G401 (cell line): ENCODE measurements at places on chromosomes 3 and 15. TPM values are rescaled to one million over a fixed set of nuclear protein-coding genes. Genes with fewer than 3 reads are reported as not detected.

- no peak for DNase-seq
Observed at GRCh38 chr15:29016518-29016917, 130.7 kb downstream of the APBA2 start.

- no peak for DNase-seq
Observed at GRCh38 chr15:82877825-82878224, 68.4 kb downstream of the WHAMM start.

GRCh38 chr15:70608144-70608543 is 155.2 kb downstream of the UACA start:
- DNase-seq = no peak

GRCh38 chr3:36734742-36735141 is 29.6 kb downstream of the DCLK3 start:
- no peak for DNase-seq

GRCh38 chr3:188750617-188751016 is 421.2 kb upstream of the TPRG1 start:
- no peak for DNase-seq

DNA sequence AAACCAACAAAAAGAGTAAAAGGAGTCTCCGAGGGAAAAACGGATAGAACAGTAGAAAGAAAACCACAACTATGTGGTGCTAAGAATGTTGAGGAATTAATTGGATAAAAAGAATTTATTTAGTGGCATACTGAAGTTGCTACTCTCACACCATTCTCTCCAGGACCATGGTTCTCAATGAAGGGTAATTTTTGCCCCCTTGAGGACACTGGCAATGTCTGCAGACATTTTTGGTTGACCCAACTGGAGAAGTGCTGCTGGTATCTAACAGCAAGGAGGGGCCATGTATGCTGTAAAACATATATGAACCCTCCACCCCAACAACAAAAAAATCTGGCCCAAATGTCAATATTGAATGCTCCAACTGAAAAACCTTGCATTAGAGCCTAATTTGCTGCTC is 85.9 kb upstream of the CSPG5 start:
- peak; percentile 28 for DNase-seq

DNA sequence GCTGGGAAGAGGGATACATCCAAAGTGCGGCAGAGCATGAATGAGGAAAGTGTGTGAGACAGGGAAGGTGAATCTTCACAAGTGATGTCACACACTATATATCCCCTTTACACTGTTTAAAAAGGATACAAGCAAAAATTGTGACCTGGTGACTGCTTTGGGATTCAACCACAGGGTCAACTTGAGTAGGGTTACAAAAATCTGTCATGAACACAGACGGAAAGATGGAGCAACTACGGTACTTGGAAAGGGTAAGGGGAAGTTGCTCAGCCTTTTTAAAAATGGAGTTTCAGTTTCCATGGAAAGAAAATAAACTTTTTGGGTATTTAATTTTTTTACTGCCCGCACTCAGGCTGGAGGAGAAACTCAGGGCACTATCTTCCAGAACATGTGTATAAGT is 60.3 kb downstream of the B3GNT5 start:
- no peak for DNase-seq

- no peak for DNase-seq
Observed at GRCh38 chr15:94445566-94446160, 214.3 kb downstream of the MCTP2 start.

DNA sequence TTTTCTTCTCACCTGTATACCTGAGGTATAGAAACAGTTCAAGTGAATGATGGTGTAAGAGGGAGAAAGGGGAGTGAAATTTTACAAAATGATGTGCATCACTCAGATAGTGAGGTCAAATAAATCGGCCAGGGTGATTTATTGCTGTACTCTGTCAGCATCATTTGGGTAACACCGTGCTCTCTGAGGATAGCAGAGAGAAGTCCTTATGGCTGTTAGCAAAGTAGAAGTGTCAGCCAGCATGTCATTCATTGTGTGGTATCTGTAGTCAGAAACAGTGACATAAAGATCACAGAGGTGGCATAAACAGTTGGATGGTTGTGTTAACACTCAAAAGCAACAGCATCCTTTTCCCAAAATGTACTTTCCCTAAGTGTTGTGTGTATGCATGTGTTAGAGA is 53.4 kb downstream of the PSMD6 start:
- DNase-seq = peak; percentile 56

GRCh38 chr3:4906107-4906621 is 73.1 kb upstream of the BHLHE40 start:
- no peak for DNase-seq

DNA sequence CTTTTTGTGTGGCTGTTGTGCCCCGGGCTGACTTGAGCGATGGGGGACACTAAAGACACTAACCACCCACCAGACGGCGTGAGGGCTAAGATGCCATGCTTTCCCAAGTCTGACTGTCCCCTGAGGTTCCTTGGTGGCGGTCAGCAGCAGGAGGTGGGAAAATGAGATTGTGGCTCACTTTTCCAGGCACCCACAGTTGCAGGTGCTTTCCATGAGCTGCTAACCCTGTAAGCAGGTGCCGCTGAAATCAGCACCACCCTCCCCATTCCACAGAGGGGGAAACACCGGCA is 17.7 kb downstream of the PRR23E start:
- no peak for DNase-seq

GRCh38 chr3:171865191-171865865 is 22.2 kb downstream of the TMEM212 start:
- no peak for DNase-seq

DNA sequence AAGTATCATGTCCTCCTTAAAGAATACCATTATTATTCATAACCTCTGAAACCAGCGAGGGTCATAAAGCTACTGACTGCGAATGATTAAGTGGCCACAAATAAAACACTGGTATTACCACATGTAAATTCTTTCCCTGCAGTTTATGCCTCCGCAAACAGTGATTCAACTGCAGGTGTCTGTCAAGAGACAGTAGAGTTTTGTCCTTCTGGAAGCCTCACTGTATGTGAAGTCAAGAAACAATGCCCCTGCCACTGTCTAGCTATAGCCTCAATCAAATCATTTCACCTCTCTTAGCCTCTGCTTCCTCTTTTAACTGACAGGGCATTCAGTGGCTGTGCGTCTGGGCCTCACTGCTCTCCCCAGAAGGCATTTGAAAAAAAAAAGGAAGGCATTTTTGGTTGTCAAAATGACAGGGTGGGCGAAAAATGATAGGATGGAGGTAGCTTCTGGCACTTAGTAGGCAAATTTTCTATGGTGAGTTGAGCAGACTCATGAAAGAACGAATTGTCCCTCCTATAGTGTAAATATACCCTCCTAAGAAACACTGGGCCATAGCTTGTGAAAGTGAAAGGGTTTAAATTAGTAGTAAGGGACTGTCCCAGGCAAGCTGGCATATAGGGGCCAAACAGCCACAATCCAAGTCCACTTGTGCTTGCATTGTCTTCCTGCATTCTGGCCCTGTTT is 66.7 kb downstream of the FILIP1L start:
- DNase-seq = no peak

GRCh38 chr3:64148955-64149653 is 76.2 kb downstream of the PRICKLE2 start:
- DNase-seq = no peak

- no peak for DNase-seq
Observed at GRCh38 chr3:57085211-57085610, 24.7 kb downstream of the SPATA12 start.

DNA sequence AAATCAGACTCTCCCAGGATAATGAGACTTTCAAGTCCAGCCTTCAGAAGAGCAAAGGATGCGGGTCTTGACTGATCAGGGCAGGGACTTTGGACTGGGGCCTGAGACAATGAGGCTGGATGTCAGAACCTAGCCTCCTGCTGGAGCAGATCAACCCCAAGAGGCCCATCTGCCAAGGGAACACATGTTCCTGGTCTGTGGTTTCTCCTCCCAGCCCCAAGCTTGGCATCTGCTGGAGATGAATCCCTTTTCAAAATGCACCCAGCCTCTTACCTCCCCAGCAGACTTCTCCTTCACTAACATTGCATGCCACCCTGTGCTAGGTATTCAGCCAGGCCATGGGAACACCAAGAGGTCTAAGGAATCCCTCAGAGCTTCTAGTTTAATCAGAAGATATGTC is 43.7 kb upstream of the MFGE8 start:
- DNase-seq = no peak

DNA sequence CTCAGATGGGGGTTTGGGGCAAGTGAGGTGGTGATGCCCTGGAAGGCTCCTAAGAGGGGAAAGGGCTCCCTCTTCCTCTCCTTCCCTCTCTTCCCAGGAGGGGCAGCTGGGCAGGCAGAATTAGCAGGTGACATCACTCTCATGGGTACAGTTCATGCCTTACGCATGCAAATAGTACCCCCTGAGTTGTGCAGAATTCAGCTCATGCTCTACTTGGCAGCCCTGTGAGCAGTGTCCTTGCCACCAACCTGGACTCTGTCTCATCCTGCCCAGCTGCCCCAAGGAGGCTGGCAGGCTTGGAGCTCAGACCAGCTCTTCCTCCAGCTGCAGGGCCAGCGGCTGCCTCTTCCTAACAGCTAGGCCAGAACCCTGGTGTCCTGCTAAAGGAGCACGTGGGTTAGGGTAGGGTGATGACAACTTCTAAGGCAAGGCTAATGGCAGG is 3.3 kb downstream of the CHAC1 start:
- DNase-seq = peak; percentile 17

DNA sequence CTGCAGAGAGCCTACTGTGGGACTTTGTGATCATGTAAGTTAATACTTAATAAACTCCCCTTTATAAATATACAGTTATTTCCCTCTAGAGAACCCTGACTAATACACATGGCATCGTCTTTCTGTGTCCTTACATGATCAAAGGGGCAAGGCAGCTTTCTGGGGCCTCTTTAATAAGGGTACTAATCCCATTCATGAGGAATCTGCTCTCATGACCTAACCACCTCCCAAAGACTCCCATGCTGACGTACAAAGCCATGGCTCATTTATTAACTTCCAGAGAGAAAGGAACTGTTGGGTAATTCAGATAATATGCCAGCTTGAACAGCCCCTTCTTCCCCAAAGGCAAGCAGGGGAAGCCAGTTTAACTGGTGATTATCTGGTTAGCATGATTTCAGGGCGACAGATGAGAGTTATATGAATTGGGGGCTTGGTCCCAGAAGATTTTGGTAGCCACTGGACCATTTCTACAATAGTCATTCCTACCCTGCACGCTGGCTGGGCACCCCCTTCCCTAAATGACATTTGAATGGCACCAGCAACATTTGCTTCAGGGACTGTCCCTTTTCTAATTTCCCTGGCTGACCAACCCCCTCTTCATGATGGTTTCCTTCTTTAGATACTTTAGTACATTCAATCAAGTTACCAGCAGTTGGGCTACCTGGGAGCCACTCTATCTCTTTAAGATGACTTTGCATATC is 83.6 kb upstream of the C3orf80 start:
- no peak for DNase-seq

DNA sequence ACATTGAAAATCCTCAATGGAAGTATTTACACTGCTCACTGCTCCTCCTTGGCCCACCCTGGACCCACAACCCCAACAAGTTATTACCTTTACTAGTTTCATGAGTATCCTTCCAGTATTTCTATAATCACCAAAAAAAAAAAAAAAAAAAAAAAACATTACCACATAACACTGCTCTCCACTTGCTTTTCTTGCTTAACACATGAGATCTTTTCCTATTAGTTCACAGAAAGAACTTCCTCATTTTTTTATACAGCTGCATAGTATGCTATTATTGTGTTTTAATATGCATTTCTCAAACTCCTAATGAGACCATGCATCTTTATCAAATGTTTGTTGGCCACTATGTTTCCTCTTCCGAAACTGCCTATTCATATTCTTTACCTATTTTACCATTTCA is 14.6 kb downstream of the GABPB1 start:
- DNase-seq = no peak

GRCh38 chr3:63519426-63519825 is 133.0 kb upstream of the SNTN start:
- no peak for DNase-seq

- no peak for DNase-seq
Observed at GRCh38 chr15:85464471-85464870, 84.1 kb downstream of the AKAP13 start.

DNA sequence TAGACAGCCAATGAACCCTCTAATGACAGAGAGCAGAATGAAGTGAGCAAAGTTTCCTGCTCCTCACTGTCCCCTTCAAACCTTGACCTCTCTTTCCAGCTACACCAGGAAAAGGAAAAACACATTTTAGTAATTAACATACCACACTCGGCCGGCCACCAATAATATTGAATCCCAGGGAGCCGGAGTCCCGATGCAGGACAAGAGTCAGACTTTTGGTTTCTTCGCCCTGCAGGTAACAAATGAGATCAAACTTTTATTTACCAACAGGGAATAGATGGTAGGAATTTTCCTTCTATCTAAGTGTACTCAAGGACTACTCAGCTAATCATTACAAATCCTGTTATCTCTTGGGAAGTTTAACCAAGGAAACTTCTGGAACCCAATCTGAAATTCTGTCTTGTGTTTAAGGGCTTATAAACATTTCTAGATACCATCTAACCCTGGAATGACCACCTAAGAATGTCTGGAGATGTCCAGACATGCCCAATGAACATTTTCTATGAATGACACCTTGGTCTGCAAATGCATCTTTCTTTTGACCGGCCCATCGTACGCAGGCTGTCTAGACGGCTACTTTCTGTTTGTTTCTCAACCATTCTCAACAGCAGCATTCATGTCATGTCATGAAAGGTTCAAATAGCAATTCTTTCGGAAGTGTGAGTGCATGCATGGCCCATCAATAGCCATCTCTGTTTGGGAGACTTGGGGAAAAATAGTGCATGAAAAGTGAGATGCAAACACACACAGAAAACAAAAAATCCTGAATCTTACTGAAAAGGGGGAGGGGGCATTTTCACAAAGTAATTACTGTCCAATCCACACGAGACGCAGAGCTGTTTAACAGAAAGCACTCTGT is 16.1 kb downstream of the PDZRN3 start:
- no peak for DNase-seq

DNA sequence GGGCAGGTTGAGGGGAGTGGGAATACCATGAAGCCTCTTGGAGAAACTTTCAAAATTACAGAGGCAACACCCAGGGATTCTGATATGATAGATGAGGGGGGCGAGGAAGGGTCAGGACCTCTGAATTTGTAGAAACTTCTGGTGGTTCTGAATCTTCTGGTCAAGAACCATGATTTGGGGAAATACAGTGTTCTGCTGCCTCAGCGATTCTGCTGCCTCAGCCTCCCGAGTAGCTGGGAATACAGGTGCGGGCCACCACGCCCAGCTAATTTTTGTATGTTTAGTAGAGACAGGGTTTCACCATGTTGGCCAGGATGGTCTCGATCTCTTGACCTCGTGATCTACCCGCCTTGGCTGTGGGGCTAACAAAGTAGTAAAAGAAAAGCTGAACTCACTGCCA is 70.4 kb downstream of the MAGEF1 start:
- no peak for DNase-seq

GRCh38 chr15:71054286-71054952 is 60.9 kb upstream of the THSD4 start:
- no peak for DNase-seq

- DNase-seq = peak; percentile 38
Observed at GRCh38 chr3:101574388-101575112, 570 bp downstream of the PCNP start.

Gene SYNM
- total RNA-seq = 21.8 and 26.1 TPM in 2 replicates

Gene CCDC39
- not detected in 2 replicates for total RNA-seq

Gene LRTM1
- total RNA-seq = not detected in 2 replicates

Gene CHCHD4
- total RNA-seq = 15.5 and 26.1 TPM in 2 replicates

Gene HHATL
- not detected in 2 replicates for total RNA-seq

Gene OR5K2
- not detected in 2 replicates for total RNA-seq

Gene AMIGO3
- total RNA-seq = 1.1 and 2.2 TPM in 2 replicates

Gene ROBO2
- total RNA-seq = not detected in 2 replicates

Gene UROC1
- total RNA-seq = not detected in 2 replicates

Gene COPG1
- 36.4 and 68.0 TPM in 2 replicates for total RNA-seq

Gene IGSF11
- not detected in 2 replicates for total RNA-seq

Gene STIMATE
- total RNA-seq = 6.4 and 8.9 TPM in 2 replicates

Gene TP63
- total RNA-seq = not detected in 2 replicates
